ENCODE measurements at places on chromosomes 1 and 21.

DNA sequence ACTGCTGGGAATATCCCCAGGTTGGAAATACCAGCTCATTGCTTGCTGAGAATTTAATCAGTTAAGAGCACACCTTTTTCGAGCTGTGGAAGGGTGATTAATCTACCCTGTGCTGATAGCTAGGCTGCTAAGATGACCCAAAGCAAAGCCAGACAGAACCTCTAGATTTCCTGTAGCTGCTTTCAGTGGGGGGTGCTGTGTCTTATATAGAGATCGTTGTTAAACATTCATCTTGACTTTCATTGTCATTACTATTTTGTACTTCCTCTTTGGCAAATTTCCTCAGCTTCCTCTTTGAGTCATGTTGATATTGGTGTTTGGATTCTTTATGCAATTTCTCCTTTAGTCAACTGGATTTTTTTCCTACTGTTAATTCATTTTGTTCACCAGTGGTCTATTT is 155.3 kb downstream of the DISC1 start:
- no peak for DNase-seq

DNA sequence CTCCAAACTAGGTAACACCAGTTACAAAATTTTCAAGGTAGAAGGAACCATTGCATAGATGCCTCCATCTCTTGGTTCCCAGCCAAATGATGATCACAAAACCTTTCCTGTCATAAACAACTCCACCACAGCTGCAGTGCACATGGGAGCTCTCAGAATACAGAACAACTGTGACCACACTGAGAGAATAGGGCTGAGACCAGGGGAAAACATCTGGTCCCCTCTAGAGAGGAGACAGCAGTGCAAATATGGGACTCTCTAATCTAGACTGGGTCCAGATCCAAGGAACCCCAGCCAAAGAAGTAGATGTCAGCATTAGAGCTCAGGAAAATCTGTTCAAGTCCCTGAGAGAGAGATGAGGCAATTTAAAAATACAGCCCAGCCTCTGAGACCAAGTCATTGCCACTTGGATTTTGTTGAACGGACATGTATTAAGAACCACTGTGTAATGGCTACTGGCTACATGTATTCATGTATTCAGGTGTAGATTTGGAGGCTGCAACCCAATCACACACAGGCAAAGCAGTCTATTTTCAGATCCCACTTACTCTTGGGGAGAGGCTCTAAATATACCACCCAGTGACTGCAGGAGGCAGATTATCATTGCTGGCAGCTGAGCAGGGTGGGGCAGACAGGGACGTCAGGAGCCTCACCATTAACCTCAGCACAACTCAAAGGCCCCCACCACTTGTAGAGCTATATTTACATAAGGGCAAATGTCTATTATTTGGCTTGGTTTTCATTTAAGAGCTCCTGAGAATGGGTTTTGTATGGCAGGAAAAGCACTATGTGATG is 7.6 kb upstream of the RXRG start:
- no peak for DNase-seq

DNA sequence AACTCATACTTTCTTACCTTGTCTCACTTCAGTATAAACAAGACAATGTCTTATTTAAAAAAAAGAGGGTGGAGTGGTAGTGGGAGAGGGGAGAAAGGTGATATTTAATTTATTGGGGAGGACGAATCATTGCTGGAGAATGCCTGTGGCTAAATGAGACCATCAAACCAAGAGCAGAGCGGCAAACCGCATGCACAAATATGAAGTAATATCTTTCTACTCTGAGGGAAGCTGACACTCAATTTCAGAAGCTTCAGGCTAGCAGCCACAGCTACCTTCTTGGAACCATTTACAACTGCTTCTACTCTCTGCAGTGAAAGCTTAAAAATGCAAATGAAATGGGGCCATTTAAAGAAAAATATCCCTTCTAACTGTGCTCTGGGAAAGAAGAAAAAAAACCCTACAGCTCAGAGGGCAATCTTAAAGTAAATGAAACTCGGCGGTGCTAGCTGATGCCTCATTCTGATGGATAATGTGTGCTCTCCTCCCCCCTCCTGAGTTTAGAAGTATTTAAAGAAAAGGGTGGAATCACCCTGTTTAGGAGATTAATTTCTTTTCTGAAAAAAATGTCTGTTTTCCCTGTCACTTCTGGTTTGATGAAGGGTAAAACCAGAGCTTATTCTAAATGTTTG is 178.2 kb upstream of the CAMK1G start:
- no peak for DNase-seq

GRCh38 chr1:156901966-156902915 is 8.7 kb downstream of the PEAR1 start:
- DNase-seq = no peak
